ENCODE measurements at places on chromosomes 5 and 9.

GRCh38 chr9:106451223-106451622 lies 411.7 kb upstream of the ZNF462 start:
- DNase-seq = no peak

GRCh38 chr9:18390393-18390792 lies 83.6 kb upstream of the ADAMTSL1 start:
- no peak for DNase-seq

DNA sequence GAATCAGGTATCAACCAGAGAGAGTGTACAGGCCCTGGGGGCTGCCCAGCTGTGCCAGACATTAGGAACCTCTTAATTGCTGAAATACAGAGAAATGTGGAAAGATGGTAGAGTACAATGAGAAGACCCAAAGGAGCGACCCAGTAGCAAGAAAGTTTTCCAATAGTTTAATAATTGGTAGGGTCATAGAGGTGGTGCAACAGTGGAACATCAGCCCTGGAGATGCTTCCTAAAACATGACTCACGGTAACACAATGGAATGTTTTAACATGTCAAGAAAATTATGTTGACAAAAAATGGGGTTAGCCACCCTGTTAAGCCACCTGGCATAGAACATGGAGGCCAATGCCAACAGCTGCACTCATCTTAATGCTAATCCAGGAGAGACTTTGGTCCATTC lies 284.1 kb downstream of the ELAVL2 start:
- no peak for DNase-seq

DNA sequence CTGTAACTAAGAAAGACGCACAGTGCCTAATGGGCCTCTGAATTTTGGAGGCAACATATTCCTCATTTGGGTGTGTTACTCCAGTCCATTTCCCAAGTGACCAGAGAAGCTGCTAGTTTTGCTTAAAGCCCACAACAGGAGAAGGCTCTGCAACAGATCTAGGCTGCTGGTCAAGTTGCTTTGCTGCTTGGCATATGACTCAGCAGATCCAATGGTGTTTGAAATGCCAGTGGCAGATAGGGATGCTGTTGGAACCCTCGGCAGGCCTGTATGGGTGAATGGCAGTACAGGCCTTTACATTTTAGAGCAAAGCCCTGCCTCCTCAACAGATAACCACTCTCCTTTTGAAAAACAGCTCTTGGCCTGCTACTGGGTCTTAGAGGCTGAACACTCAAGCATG lies 36.2 kb upstream of the ROR2 start:
- no peak for DNase-seq

GRCh38 chr9:100134731-100135130 lies 35.7 kb downstream of the INVS start:
- DNase-seq = no peak

DNA sequence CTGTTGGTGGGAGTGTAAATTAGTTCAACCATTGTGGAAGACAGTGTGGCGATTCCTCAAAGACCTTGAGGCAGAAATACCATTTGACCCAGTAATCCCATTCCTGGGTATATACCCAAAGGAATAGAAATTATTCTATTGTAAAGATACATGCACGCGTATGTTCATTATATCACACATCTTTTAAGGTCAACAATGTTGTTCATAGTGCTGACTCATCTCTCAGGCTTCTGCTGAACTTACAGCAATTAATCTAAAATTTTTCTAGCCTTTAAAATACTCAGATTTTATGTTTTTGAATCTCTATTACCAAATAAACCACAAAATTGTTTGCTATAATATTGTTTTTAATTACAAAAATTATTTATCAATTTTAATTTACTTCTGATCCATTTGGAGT lies 38.8 kb upstream of the ZNF618 start:
- no peak for DNase-seq

DNA sequence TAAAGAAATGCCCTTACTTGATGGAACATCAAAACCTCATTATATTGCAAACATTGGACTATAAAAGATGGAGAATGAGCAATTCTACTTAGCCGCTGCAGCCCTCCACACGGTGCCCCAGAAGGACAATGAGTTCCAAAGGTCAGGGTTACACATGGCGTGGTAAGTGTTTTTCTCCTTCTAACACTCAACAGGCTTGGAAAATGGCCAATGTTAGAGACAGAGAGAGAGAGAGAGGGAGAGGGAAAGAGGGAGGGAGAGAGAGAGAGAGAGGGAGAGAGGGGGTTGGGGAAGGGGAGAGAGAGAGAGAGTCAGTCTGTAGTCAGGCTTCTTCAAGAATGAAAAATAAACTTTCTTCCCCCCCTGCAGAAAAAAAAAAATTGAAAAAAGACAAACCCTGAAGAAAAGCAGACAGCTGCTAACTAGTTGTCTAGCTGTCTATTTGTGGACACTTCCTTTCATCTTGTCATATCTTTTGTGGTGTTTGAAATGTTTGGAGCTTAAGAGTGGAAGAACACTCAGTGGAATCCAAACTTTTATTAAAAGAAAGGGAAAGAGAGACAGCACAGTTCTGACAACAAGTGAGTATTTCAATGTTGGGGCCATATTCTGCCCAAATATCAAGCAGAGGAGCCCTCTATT lies 324.8 kb downstream of the TMEM38B start:
- DNase-seq = no peak

DNA sequence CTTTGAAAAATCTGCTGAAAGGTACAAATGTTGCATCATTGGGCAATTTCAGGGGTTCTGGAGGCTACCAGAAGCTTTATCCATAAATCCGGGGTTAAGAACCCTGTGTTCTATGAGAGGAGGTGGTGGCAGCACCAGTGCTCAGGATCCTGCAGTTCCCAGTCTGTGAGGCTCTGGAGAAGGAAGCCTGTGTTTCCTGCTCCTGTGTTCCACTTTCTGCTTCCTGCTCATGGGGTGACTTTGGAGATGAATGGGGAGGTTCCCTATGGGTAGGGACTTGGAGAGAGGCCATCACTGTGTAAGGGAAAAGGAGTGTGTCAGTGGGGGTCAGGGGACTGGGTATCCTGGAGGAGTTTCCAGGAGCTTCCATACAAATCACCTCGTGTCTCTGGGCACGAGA lies 2.3 kb downstream of the CDX1 start:
- no peak for DNase-seq

DNA sequence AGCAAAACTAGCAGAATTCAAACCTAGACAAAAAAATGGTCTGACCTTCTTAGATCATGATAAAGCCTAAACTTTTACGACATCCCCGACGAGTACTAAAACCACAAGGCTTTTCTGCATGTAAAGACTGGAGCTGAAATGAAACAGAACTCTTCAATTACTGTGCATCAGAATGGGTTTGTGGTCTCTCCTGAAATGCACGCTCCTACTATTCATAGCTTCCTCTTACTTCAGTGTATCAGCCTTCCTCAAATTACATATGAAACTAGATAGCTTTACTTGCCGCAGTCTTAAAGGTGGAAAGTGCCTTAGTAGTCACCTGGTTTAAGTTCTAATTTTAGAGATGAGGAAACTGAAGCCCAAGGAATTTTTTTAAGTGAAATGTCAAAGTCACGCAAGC lies 24.6 kb upstream of the MED10 start:
- DNase-seq = no peak

DNA sequence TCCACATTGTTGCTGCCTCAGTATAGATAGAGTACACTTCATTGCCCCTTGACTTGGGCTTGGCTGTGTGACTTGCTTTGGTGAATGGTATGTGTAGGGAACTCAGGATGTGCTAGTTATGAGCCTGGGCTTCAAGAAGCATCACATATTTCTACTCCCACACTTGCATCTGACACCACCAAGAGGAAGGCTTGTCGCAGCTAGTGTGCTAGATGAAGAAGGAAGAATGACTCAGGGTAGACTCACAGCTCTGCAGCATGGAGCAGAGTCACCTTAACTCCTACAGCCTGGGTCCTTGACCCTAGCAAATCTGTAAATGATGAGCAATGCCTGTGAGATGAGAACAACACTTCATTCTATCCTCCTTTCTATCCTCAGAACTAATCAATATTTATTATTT lies 261.8 kb downstream of the ASTN2 start:
- DNase-seq = no peak

DNA sequence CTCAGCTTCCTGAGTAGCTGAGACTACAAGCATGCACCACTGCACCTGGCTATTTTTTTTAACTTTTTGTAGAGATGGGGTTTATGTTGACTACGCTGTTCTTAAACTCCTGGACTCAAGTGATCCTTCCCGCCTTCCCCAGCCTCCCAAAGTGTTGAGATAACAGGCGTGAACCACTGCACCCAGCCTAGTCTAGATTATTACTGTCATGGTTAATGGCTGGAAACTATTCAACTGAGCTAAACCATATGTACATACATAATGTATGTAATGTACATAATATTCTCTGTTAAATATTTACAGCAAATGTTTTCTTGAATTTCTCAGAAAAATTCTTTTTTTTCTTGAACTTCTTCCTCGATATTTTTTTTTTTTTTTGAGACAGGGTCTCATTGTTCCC lies 21.3 kb downstream of the PPP2CA start:
- DNase-seq = no peak

- DNase-seq = no peak
Observed at GRCh38 chr5:120655828-120656435, 191.8 kb downstream of the PRR16 start.
